Endothelial cell (in vitro differentiated cells): ENCODE measurements at places on chromosomes 16 and 17.
A peak's percentile ranks its signal among the peaks of the same experiment; 100 is the strongest.

GRCh38 chr17:35242805-35243560, at the start of gene SLFN5:
SLFN5 (plus strand) TSS chr17:35243072; CDS start chr17:35258691, 15,619 bp downstream.
- DNase-seq: peak; percentile 78

DNA sequence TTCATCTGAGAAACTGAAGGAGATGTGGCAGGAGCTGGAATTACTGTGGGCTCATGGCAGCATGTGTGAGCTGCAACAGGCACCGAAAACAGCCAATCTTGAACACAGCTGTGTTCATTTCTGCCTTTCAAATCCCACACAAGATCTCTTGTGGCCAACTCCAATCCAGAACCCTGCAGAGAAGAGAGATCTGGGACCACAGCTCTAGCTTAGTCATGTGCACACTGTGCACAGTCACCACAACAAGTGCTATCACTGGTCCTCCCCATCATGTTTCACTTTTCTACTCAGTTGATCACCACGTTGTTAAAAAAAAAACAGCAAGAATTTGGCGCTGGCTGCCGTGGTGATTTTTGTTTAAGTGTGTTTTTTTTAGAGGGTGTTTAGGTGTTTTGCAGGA, 254.5 kb upstream of the ELAC2 start:
- DNase-seq: no peak

DNA sequence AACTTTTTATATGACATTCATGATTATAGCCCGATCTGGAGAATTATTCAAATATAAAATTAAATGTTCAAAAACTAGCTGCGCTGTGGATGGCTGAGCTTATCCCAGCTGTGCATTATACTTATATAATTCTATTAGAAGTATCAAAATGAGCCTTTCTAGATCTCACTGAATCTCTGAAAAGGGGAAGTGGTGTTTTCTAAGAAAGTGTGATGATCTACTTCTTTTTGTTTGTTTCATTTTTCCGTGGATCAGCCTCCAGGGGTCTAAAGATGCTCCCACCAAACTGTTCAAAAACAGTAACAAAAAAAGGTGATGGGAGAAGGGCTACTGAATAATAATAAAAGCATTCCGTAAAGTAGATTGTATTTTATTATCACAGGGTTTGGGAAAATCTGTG, 411.3 kb upstream of the PSMD7 start:
- no peak for DNase-seq

GRCh38 chr17:64183815-64184214, 53.9 kb upstream of the ERN1 start:
- DNase-seq: no peak

- DNase-seq: no peak
These were observed 73.2 kb upstream of the CIBAR2 start for GRCh38 chr16:85185303-85186100.

DNA sequence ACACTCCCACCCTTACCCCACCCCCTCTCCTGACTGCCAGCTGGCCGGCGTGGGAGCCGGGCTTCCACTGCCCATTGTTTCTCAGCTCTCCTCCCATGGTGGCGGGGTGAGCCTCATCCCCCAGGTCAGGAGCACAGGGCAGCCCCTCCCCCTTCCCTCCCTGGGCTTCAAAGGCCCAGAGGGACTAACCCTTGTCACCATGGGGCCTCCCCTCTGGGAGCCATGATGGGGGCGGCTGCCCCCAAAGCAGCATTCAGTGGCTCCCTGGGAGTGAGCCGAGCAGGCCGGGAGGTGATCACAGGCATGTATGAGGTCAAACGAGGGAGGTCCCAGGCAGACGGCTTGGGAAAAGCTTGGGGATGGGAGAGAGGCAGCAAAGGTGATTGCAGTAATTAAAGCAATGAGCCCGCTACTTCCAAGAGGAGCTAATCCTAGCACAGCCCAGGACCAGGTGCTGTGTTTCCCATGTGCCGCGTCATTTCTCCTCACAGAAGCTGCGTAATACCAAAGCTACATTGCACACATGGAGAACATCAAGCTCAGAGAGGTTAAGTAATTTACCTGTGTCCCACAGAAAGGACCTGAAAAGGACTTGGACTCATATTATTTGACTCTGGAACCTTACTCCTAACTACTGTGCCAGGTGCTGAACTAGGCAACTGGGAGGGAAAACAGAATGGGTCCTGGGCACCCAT, 24.5 kb downstream of the CDK5RAP3 start:
- DNase-seq: peak; percentile 29

- DNase-seq: peak; percentile 72
These were observed 1.2 kb upstream of the SPAG9 start for GRCh38 chr17:51121620-51122472.

DNA sequence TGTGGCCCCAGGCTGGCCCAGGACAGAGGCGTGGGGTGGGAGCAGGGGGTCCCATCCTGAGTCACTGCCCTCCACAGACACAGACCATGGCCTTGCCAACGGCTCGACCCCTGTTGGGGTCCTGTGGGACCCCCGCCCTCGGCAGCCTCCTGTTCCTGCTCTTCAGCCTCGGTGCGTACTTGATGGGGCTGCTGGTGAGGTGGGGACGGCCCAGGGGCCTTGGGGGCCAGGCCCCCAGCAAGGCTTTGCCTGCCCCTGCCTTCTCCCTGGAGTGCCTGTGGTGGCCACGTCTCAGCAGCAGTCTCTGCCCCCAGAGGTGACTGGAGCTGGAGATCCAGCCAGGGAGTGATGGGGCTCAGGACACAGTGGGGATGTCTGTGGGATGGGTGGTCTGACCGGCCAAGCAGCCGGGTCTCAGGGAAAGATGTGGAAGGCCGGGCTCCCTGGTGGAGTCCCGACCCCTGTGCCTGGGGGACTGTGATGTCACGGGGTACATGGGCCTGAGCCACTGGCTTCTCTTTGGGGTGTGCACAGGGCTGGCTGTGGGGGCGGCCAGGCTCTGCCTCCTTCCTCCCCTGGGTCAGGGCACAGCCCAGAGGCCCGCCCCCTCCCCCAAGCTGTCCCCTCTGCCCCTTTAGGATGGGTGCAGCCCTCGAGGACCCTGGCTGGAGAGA, 2.2 kb downstream of the MSLN start:
- no peak for DNase-seq

- peak; percentile 49 for DNase-seq
These were observed 15.9 kb downstream of the CDH5 start for GRCh38 chr16:66382171-66382965.

- DNase-seq: no peak
These were observed 11.7 kb downstream of the NKIRAS2 start for GRCh38 chr17:42031584-42031983.

GRCh38 chr16:72569677-72570076, 397.7 kb upstream of the PMFBP1 start:
- DNase-seq: no peak

DNA sequence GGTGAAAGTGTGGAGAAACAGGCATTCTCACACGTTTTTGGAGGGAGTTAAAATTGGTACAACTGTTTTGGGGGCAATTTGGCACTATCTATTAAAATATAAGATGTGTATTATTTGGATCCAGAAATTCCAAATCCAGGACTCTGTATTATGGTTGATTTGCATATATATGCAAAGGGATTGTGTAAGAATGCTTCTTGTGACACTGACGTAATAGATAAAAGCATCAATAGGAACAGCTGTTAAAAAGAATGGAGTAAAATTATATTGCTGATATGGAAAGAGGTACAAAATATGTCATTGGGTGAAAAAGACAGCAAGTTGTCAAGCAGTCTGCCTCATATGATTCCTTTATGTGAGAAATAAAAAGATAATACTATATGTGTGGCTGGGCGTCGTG, 17.3 kb downstream of the FA2H start:
- no peak for DNase-seq

- peak; percentile 32 for DNase-seq
These were observed 1.3 kb downstream of the SLC43A2 start for GRCh38 chr17:1627182-1627981.

DNA sequence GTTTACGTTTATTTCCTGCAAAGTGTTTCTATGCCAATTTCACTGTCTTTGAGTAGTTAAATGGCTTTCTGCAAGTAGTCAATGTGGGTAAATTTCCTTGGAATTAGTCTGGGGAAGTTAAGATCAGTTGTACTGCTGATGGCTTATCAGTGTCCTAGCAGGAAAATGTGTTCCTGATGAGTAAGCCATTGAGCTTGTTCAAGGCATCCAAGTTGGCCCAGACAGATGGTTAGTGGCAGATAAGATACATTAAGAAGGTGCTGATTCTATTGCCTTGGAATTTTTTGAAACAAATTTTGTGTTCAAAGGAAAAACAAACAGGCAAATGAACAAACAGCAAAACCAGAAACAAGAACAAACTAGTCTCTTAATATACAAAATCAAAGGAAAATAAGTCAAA, 258.4 kb downstream of the MAP2K6 start:
- DNase-seq: no peak

DNA sequence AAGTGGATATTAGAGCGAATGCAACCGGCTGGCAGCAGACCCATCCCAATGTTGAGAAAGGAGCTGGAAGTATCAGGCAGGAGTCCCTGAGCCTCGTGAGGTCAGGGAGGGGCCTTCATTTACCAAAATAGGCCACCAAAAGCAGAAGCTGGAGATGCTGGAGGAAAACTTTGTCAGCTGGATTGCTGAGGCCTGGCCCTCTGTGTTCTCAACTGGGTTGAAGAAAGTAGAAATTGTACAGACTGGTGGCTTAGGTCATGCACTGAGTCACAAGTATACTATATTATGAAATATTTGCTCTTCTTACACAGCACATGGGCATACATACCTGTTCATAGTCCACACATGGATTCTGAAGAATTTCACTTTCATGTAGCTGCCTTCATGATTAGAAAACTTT, 23.2 kb upstream of the TEKT3 start:
- no peak for DNase-seq

DNA sequence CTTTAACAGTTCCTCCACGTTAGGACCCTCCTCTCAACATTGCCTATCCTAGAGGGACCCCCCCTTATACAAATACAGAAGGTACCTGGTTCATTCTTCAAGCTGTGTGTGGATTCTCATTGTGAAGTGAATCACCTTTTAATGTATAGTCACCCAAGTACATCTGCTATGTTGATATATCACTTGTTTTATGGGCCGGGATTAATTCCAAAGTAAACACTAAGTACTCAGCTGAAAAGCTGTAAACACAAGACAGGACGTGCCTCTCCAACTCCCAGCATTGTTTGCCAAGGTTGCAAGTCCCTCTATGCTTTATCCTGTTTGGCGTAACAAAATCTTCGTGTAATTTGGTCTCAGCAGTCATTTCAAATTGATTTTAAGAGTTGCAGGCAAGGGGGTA, 123.6 kb downstream of the RBFOX1 start:
- no peak for DNase-seq

GRCh38 chr17:13283606-13284005, 265.8 kb upstream of the ELAC2 start:
- DNase-seq: no peak

DNA sequence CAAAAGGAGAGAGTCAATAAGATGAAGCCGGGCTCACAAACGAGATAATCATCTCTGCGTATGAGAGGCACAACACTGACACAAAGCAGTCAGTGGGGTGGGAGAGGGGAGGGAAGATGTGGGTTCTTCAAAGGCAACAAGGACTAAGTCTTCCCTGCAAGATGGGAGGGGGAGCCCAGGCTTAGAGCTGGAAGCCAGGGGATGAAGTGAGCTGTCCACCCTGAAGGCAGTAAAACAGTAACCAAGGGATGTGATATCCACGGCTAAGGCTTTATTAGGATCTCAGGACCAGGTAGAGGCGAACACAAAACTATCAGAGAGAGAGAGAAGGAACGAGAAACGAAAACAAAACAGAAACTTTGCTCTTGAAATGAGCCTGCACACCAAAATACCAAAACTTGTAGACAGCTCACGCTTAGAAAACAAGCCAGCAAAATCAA, 115.9 kb downstream of the DYNLRB2 start:
- no peak for DNase-seq

DNA sequence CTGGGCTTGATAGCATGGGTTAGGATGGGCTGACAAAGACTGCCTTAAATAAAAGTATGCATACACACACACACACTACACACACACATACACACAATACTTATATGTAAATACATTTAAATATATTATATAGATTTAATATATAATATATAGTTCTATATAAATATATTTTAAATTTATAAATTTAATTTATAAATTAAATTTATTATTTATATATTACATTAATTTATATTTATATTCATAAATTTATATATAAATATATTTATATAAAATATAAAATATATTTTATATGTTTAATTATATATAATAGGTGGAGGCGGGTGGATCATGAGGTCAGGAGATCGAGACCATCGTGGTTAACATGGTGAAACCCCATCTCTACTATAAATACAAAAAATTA, 83.2 kb downstream of the CDH13 start:
- DNase-seq: no peak

DNA sequence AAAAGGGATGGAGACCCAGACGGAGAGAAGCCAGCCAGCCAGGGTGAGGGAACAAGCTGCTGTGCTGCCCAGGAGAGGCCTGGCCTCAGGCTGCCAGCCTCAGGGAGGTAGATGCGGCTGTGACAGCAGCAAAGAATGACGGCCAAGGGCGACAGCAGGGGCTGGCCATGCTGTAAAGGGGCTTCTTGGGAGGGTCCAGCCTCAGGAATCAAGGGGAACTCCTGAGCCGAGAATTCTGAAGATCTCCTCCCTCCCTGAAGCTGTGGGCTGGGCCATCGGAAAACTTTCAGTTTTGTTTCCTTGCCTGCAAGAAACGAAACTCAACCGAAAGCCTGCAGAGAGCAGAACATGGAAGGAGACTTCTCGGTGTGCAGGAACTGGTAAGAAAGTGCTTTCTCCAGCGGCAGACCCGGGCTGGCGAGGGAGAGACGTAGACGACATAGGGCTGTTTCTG, at the start of gene XAF1:
XAF1 (plus strand) TSS at position 316 of the 454 bp plus-strand sequence; CDS start at position 349, 33 bp downstream.
- DNase-seq: no peak

GRCh38 chr16:85947230-85948137, 48.5 kb downstream of the IRF8 start:
- no peak for DNase-seq

- DNase-seq: no peak
These were observed 83.0 kb downstream of the ANKRD11 start for GRCh38 chr16:89407282-89407924.

- no peak for DNase-seq
These were observed 63.7 kb upstream of the LYRM9 start for GRCh38 chr17:27956601-27957445.

DNA sequence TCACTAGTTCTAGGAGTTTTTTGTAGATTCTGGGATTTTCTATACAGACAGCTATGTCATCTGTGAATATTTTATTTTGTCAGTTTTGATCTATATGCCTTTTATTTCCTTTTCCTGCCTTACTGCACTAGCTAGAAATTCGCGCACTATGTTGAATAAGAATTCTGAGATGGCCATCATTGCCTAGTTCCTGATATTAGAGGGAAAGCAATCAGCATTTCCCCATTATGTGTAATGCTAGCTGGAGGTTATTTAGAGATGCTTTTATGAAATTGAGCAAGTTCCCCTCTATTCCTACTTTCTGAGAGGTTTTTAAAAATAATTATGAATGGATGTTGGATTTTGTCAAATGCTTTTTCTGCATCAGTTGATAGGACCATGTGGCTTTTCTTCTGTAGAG, 23.8 kb downstream of the MPRIP start:
- no peak for DNase-seq

- DNase-seq: no peak
These were observed 53.0 kb downstream of the EPN2 start for GRCh38 chr17:19290066-19290705.

GRCh38 chr17:66649818-66650543, 184.9 kb upstream of the CACNG5 start:
- DNase-seq: no peak

GRCh38 chr16:30046178-30046577, 15.1 kb upstream of the TLCD3B start:
- DNase-seq: no peak
